ENCODE measurements at places on chromosomes 3 and 15.

DNA sequence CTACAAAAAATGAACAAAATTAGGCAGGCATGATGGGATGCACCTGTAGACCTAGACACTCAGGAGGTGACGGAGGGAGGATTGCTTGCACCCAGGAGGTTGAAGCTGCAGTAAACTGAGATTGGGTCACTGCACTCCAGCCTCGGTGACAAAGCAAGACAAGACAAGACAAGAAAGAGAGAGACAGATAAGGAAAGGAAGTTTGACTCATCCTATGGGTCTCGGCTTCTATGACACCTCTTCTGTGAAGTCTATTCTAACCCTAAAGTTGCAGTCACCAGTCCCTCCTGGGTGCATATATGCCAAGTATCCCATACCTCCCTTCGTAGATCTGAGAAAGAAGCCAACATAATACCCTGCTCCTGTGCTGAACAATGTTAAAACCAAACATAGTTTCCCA lies 7.9 kb upstream of the ZMAT3 start:
- no peak for DNase-seq

- DNase-seq: no peak
Observed at GRCh38 chr15:40430271-40430805, 10.4 kb upstream of the BAHD1 start.

DNA sequence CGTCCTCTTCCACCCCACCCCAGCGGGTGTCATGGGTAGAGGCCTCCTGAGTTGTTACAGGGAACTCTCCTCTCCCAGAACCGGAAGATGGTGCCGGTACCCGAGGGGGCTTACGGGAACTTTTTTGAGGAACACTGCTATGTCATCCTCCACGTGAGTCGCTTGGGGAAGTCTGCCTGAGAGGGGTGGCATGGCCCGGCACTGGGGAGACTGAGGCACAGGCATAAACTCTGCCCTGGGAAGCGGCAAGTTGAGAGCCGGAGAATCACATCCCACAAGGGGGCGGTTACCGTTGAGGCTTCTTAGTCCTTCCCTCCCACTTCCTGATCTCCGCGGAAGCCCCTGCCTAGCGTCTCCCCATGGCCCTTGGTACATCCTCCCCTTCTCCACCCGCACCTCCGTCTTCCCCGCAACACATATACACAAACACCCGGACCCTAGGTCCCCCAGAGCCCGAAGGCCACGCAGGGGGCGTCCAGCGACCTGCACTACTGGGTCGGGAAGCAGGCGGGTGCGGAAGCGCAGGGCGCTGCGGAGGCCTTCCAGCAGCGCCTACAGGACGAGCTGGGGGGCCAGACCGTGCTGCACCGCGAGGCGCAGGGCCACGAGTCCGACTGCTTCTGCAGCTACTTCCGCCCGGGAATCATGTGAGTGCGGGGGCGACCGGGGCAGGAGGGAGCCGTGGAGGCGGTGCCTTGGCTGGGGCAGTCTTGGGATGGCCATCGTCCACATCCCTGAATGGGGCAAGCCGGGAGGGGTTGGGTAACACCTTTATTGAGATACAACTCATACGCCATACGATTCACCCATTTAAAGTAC lies 3.4 kb downstream of the VILL start:
- no peak for DNase-seq

GRCh38 chr15:52329150-52329549 lies 33.5 kb upstream of the MYO5C start:
- DNase-seq: no peak

DNA sequence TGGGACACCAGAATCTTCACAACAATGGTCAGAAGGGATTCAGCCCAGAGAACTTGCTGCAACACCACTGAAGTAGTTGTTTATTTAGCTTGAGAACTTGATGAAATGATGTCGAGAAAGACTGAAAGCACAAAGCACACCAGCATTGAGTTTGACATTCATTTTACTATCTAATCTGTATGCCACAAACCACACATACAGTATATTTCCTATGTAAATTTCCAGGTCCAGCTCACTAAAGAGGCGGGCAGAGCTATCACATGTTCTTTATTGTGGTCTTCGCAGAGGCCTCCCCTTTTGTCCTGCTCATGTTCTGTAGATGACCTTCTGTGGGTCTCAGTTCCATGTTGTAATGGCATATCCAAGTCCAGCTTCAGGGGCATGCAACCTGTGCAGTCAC lies 10.4 kb upstream of the FMN1 start:
- no peak for DNase-seq

GRCh38 chr3:160018959-160019358 lies 30.3 kb downstream of the IL12A start:
- DNase-seq: no peak

DNA sequence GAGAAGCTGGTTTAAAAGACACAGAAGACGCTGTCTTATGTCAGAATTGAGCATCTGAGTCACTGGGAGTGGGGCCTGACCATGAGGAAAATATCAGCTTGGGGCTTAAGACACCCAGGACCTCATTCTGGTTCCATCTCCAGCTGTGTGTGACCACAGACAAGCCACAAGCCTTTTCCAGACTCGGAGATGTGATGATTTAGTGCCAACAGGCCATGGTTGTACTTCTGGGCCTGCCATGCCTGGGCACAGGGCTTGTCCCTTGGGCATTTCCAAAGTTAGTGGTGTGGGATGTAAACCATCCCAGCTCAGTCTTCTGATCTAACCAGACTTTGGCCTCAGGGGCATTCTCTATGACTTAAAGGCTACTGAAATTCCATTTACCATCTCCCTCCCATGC lies 269.8 kb downstream of the RYR3 start:
- DNase-seq: no peak

DNA sequence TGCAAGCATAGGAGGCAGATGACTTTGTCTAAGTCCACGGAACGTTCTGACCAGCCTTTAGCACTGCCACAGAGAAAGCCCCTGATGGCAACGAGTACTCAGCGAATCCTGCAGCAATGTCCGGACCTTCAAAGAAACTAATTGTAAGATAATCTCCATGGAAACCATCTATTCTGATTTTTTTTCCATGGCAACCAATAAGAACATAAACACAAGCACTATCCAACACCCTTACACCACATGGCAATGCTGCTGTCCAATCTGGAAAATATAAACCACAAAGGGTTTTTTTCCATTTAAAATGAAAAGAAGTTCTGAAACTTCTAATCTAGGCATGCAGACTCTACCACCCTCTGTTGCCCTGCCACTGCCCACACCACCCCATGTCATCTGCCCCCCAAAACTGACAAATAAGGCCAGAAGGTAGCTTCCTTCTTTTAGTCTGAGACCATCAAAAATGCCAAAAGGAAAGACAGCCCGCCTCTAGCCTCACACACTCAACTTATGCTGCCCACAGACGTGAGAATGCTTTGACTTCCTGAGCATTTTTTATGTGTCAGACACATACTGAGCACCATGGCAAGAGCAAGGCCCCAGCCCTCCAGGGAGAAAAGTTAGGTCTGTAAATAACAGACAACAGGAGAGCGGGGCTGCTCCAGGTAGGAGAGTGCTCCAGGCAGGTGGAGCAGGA lies 44.5 kb downstream of the POC1A start:
- DNase-seq: no peak

GRCh38 chr3:188727052-188727451 lies 444.7 kb upstream of the TPRG1 start:
- DNase-seq: no peak

DNA sequence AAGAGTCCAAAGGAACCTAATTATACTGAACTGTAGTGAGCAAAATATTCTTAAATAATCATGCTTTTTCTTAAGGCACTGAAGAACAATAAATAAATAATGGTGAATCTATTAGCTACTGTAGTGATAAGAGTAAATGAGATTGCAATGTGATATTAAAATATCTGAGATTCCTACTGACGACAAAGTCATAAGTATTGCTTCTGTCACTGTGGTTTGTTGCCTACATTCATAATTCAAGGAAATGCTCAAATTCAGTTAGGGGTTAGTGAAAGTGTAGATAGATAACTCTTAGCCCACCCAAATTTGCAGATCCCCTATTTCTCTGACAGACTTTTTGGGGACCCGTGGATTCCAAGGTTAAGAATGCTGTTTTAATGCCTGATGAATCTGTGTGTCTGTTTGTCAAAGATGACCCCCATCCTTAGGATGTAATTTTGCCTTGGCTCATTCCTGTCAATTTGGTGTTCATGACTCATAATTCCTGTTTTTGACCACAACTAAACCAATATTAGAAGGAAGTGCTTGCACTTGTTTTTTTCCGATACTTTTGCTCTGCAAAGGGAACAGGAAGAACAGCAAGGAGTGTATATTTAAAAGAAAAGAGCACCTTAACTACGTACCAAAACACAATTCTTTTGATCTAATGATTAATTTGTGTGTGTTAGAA lies 86.7 kb downstream of the MAGI1 start:
- DNase-seq: no peak

DNA sequence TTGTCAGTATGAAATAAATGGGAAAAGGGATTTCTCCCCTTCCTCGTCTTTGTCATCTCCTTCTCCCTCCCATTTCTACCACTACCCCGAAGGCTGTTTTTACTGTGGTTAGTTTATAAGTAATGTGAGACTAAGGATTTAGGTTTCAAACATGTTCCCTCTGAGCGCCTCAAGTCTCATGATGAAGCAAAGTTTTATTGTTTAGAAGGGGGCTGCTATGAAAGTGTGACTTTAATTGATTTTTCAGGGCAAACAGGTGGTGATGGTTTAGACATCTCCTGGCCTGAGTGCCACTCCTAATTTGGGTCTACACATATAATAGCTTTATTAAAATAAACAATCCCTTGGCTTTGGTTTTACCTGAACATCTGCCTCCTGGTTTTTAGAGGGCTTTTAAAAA lies 185.5 kb downstream of the MCTP2 start:
- DNase-seq: no peak

GRCh38 chr3:71930056-71930991 lies 145.4 kb upstream of the PROK2 start:
- DNase-seq: no peak

DNA sequence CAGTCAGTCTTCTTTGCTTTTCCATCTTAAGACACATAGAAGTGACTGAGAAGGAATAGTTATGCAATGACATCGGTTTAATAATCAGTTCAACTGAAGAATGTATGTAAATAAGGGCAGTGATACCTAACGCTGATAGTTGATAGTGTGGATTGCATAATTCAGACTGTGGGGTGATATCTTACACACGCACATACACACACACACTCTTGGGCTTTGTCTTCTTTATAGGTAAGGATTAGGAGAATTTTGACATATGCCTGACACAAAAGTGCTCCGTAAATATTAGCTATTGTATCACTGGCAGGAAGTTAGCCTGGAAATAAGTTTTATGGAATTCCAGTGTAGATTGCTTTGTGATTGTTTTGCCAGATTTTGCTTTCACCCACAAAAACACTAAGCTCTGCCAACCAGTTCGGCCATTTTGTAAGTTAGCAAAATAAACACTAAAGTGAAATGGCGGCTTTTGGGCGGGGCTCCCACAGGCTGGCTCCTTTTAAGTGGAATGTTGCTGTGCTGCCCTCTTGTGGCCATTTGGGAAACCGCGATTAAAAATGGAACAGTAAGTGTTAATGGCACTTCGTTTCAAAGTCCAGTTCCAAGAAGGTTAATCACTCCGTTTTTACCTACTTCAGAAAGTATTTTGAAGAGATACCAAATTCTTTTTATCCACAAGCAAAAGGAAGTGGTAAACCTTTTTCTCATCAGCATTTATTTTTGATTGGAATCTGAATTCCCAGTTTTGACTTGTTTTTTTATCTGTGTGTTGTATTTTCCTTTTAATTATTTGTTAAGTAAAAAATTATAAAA lies 17.7 kb downstream of the CHD2 start:
- DNase-seq: peak; percentile 68

- DNase-seq: no peak
Observed at GRCh38 chr3:8873740-8874139, 89.5 kb downstream of the RAD18 start.

DNA sequence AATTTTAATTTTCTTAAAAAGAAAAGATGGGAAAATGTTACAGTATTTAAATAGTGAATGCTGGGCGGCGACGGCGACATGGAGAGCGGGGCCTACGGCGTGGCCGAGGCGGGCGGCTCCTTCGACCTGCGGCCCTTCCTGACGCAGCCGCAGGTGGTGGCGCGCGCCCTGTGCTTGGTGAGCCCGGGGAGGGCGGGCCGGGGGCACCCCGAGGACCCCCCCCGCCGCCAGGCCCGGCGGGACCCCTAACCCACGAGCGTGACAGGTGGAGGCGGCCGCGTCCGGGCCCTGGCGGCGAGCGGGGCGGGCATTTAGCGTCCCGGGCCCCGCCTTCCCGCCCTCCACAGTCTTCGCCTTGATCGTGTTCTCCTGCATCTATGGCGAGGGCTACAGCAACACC lies 38.4 kb upstream of the GOLGA8J start:
- DNase-seq: no peak

DNA sequence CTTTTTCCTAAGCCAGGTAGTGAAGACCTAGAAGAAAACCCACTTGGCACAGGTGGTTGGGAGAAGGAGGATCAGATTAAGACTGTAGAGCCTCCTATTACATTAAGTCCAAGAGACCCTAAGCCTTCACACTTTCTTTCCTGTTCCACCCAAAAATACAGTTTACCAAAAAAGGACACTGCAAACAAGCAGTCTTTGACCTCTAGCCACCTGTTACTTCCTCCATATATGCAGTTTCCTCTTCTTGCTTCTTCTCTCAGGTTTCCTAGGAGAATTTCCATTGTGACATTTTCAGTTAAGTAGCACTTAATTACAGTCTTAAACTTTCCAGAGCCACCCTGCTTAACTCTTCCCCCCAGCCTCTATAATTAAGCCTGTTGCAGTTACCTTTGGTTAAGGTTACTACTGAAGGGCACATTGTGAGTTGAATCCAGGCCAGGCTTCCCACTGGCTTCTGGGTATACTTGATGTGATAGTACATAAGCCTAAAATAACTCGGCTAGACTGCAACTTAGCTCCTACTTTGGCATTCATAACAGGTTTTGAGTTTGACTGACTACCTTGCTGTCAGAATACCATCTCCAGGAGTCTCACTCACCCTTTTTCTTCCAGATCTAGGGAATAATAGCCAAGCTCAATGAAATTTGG lies 114.2 kb upstream of the UMPS start:
- no peak for DNase-seq

Data from brain pericyte (primary cell).